ENCODE measurements at places on chromosomes 12 and 14. TPM values are rescaled to one million over a fixed set of nuclear protein-coding genes. Genes with fewer than 3 reads are reported as not detected.
A peak's percentile ranks its signal among the peaks of the same experiment; 100 is the strongest.

DNA sequence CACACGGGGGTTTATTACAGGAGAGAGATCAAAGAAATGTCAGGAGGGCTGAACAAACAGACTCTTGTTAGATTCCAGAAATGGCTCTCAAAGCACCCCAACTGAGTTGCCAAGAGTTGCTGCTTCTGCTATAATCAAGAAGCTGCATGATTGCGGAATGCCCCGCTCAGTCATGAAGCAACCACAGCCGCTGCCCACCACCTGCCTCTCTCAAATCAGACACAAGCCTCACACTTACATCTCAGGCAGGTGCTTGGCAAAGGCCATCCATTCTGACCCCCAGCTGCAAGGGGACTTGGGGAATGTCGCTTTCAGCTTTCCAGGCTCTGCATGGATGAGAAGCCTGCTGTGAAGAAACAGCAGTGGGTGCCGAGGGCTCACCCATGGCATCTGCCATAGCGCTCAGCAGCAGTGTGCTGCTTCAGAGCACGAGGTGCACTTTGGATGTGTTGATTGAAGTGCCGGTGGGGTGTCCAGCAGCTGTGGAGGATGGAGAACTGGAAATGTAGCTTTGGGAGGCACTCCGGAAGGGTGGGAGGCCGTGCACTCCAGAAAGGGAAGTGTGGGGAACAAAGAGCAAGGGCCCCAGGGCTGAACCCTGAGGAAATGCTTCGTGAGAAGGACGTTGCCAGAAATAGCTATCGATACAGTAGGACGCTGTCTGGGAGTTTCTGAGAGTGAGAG is 37.7 kb downstream of the LRRC74A start:
- H3K4me3 ChIP-seq: no peak overlapping the region
- H3K36me3 ChIP-seq: no peaks in the 10 kb centered on the region
- H3K4me1 ChIP-seq: no peaks in the 10 kb centered on the region
- H3K27me3 ChIP-seq: peaks cover 68% of the 10 kb centered on the region
- DNase-seq: peak; percentile 59

DNA sequence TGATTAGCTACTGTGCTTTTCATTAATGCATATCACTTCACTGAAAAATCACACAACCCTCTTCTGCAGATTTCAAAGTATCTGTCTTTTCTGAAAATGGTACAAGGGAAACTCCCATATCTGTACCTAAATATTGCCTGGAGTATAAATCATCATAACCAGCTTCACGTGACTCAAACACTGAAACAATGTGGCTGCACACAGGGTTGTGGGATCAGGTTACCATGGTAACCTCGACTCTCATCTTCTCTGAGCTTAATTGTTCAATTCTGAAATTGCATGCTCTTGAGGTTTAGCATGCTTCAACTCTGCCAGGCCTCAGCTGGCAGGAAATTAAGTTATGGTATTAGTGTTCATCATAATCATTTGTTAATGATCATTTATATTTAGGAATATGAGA is 77.5 kb upstream of the CPSF6 start:
- H3K4me3 ChIP-seq: no peak overlapping the region
- H3K36me3 ChIP-seq: no peaks in the 10 kb centered on the region
- no peaks in the 10 kb centered on the region for H3K4me1 ChIP-seq
- no peak overlapping the region for H3K27ac ChIP-seq
- H3K27me3 ChIP-seq: no peaks in the 10 kb centered on the region

GRCh38 chr14:36654794-36655381 is 6.8 kb upstream of the PAX9 start:
- H3K27me3 ChIP-seq: no peaks in the 10 kb centered on the region
- H3K27ac ChIP-seq: no peak overlapping the region
- no peak overlapping the region for H3K4me3 ChIP-seq
- H3K4me1 ChIP-seq: no peaks in the 10 kb centered on the region
- no peaks in the 10 kb centered on the region for H3K36me3 ChIP-seq

GRCh38 chr12:30977537-30978349 is 51.2 kb downstream of the TSPAN11 start:
- H3K27ac ChIP-seq: no peak overlapping the region
- no peaks in the 10 kb centered on the region for H3K36me3 ChIP-seq
- no peaks in the 10 kb centered on the region for H3K27me3 ChIP-seq
- no peak overlapping the region for H3K4me3 ChIP-seq
- peaks cover 14% of the 10 kb centered on the region for H3K4me1 ChIP-seq
- DNase-seq: no peak

DNA sequence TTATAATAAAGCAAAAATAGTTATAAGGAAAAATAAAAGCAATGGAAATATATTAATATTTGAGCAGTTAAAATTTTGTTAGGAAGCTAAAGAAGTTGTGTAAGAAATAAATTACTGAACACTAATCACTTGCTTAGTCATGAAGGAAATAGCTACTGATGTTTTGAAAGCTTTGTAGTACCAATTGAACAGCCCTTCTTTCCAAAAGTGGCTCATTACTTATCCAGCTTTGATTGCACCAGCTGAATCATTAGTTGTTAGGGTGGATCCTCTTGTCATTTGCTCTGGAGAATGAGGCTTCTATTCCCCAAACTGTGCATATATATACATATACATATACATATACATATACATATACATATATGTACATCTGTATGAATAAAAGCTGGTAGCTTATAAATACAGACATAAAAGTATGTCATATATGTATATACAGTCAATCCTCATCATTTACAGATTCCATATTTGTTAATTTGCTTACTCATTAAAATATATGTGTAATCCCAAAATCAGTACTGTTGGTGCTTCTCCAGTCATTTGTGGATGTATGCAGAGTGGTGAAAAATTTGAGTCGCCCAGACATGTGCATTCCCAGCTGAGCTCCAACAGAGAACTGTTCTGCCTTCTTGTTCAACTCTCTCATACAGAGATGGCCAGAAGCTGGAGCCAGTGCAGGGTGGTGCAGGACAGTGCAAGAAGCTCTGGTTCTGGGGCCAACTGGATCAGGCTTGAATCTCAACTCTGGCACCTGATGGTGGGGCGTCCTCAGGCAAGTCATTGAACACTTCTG is 214.1 kb downstream of the RPAP3 start:
- peaks cover 3% of the 10 kb centered on the region for H3K27me3 ChIP-seq
- H3K36me3 ChIP-seq: no peaks in the 10 kb centered on the region
- H3K27ac ChIP-seq: no peak overlapping the region
- H3K4me1 ChIP-seq: no peaks in the 10 kb centered on the region
- no peak for DNase-seq
- no peak overlapping the region for H3K4me3 ChIP-seq

GRCh38 chr12:66860752-66861750 is 182.2 kb upstream of the GRIP1 start:
- H3K4me3 ChIP-seq: no peak overlapping the region
- peak; percentile 59 for DNase-seq
- H3K4me1 ChIP-seq: peaks cover 17% of the 10 kb centered on the region
- H3K27me3 ChIP-seq: no peaks in the 10 kb centered on the region

DNA sequence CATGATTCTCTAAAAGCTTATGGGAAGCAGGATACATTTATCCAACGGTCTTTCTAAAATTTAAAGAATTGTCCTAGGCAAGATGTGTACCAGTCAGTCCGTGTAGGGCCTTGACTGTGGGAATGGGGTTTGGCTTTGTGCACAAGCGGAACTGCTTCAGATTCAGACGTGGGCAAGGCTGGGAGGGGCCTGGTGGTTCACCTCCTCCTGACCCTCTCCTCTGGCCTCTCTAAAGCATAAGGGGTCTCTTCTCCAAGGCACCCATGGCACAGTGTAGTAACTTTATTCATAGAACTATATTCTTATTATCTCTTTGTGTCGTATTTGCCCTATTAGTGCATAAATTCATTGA is 121.2 kb upstream of the PTPRB start:
- DNase-seq: no peak
- no peaks in the 10 kb centered on the region for H3K27me3 ChIP-seq
- no peak overlapping the region for H3K27ac ChIP-seq
- H3K36me3 ChIP-seq: no peaks in the 10 kb centered on the region
- H3K4me1 ChIP-seq: peaks cover 31% of the 10 kb centered on the region

DNA sequence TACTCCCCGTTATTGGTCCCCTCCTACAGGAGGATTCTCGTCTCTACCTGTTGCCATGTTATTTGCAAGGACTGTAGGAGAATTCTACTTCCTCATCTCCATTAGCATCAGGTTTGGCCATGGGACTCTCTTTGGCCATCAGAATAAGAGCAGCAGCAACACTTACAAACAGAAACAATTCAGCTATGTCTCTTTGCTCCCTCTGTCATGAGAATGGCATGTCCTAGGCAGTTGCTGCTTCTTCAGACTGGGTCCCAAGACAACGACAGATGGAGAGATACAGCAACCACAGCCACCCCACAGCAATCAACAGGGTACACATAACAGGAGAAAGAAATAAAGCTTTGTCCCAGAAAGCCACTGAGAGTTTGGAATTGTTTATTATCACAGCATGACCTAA is 19.7 kb downstream of the SLC41A2 start:
- H3K27ac ChIP-seq: no peak overlapping the region
- no peaks in the 10 kb centered on the region for H3K4me1 ChIP-seq
- H3K36me3 ChIP-seq: no peaks in the 10 kb centered on the region
- H3K4me3 ChIP-seq: no peak overlapping the region

GRCh38 chr14:27367345-27367744 is 769.5 kb upstream of the NOVA1 start:
- no peak for DNase-seq
- H3K4me3 ChIP-seq: no peak overlapping the region
- no peaks in the 10 kb centered on the region for H3K36me3 ChIP-seq
- H3K27ac ChIP-seq: no peak overlapping the region

- H3K4me1 ChIP-seq: no peaks in the 10 kb centered on the region
- H3K27me3 ChIP-seq: no peaks in the 10 kb centered on the region
- no peak overlapping the region for H3K27ac ChIP-seq
- H3K36me3 ChIP-seq: no peaks in the 10 kb centered on the region
- DNase-seq: peak; percentile 38
Observed at GRCh38 chr14:79809849-79810612, 401.3 kb downstream of the DIO2 start.

DNA sequence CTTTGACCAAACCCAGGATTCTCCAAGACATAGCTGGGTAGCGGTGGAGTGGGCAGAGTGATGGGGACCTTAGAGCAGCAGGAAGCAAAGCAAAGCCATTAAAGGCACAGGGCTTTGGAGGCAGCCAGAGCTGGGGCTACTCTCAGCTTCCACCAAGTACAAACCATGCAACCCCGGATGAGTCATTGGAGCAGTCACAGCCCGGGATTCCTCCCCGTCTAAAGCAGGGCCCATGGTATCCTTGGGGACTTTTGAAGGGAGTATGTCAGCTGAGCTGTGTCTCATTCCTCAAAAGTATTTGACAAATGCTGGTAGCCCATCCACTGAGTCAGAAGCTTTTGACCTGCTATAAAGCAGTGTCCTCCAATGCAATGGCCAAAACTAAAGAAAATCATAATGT is 9.7 kb upstream of the IFI27 start:
- H3K4me1 ChIP-seq: no peaks in the 10 kb centered on the region
- no peaks in the 10 kb centered on the region for H3K36me3 ChIP-seq
- no peaks in the 10 kb centered on the region for H3K27me3 ChIP-seq
- no peak for DNase-seq
- H3K4me3 ChIP-seq: no peak overlapping the region
- no peak overlapping the region for H3K27ac ChIP-seq

- H3K27me3 ChIP-seq: no peaks in the 10 kb centered on the region
- H3K4me1 ChIP-seq: no peaks in the 10 kb centered on the region
- H3K27ac ChIP-seq: no peak overlapping the region
- 0 out of 2 replicates have a peak, but pooled peaks cover 3% of the 10 kb centered on the region for H3K36me3 ChIP-seq
- no peak overlapping the region for H3K4me3 ChIP-seq
- peak; percentile 51 for DNase-seq
Observed at GRCh38 chr12:50174971-50175715, 8.0 kb upstream of the CERS5 start.

The MANSC4 gene
- not detected for total RNA-seq

The GLT1D1 gene
- not detected for total RNA-seq

The KRT85 gene
- not detected for total RNA-seq

The TMPRSS12 gene
- not detected for total RNA-seq
